Activated CD8-positive, alpha-beta memory T cell treated with anti-CD3 and anti-CD28 coated beads for 48 hours (primary cell): ENCODE measurements at places on chromosomes 3 and 15.

GRCh38 chr3:127171721-127172120, 21.2 kb upstream of the PRR23E start:
- DNase-seq = no peak

- no peak for DNase-seq
Measured at GRCh38 chr15:90840954-90841353, 27.4 kb upstream of the FURIN start.

GRCh38 chr3:40996827-40997710, 202.2 kb upstream of the CTNNB1 start:
- DNase-seq = no peak

- no peak for DNase-seq
Measured at GRCh38 chr3:139118835-139119234, 74.1 kb upstream of the PRR23C start.
